Progenitor cell of endocrine pancreas (in vitro differentiated cells): ENCODE measurements at places on chromosomes 2 and 18. TPM values are rescaled to one million over a fixed set of nuclear protein-coding genes. Genes with fewer than 3 reads are reported as not detected.
A peak's percentile ranks its signal among the peaks of the same experiment; 100 is the strongest.

- DNase-seq, result no peak
Observed at GRCh38 chr2:192246297-192246696, 51.6 kb upstream of the TMEFF2 start.

KCNS3 gene
- 7.4 and 8.2 TPM in 2 replicates for total RNA-seq

DNA sequence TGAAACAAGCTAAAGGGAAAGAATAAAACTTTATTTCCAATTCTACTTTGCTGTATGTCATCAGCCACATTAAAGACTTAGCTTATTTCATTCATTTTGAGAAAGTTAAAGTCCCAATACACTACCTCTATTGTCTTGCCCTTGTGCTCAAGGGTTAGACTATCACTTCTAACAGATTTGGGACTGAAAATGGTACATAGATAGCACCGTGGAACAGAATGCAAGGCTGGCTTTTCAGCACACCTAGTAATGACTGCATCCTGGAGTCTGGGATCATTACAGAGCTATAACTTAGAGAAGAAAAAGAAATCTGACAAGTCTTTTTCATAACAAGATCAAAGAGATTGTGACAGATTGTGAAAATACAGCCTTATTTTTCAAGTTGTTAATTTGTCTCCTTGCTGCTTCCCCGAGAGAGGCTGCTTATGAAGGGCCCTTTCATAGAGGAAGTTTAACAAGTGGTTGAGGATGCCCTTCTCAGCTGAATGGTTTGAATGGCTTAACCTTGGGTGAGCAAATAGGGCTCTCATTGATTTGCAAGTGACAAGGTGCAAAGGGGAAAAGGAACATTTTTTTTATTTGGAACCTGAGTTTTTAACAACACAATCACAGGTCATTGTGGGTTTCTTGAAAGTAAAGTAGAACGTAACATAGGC is 371.8 kb downstream of the EPHA4 start:
- no peak for DNase-seq

GRCh38 chr2:170250584-170250983 is 72.6 kb downstream of the MYO3B start:
- no peak for DNase-seq

FKBP1B gene
- 30.5 and 33.7 TPM in 2 replicates for total RNA-seq

RTP5 gene
- total RNA-seq, result not detected in 2 replicates

WDFY1 gene
- 52.3 and 54.6 TPM in 2 replicates for total RNA-seq

DNA sequence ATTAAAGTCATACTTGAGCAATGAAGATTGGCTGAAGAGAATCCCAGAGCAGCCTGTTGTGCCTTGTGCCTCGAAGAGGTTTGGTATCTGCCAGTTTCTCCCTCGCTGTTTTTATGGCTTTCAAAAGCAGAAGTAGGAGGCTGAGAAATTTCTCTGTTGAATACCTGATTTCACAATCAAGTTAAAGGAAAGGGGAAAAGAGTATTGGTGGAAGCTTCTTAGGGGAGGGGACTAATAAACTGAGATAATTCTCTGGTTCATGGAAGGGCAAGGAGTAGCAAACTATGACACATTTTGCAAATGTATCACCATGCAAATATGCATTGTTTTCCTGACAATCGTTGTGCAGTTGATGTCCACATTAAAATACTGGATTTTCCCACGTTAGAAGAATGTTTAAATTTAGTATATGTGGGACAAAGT is at the start of gene IL1B:
IL1B (minus strand) TSS at position 85 of the 423 bp plus-strand sequence. CDS start 550 bp downstream, outside the sequence.
- DNase-seq, result no peak

CIB4 gene
- not detected in 2 replicates for total RNA-seq

PLB1 gene
- total RNA-seq, result 0.65 and 0.78 TPM in 2 replicates

DNA sequence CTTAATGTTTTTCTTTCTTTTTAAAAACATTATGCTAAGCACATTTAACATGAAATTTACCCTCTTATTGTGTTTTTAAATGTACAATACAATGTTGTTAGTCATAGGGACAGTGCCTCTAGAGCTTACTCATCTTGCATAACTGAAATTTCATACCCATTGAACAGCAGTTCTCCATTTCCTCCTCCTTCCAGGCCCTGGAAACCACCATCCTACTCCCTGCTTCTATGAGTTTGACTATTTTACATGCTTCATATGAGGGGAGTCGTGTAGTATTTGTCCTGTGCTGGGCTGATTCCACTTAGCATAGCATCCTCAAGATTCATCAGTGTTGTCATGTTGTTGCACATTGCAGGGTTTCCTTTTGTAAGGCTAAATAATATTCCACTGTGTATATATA is 92.6 kb downstream of the SPATS2L start:
- DNase-seq, result no peak

DNA sequence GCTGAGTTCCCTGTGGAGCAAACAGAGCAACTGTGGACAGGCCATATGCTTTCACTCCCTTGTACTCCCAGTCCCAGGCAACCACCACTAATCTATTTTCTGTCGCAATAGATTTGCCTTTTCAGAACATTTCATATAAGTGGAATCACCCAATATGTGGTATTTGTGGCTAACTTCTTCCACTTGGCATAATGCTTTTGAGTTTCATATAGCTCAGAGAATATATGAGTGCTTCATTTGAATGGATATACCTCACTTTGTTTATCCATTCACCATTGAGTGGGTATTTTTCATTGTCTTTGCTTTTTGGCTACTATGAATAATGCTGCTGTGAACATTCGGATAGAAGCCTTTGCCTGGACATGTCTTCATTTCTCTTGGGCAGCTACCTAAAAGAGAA is 151.9 kb downstream of the CERS6 start:
- no peak for DNase-seq

- DNase-seq, result no peak
Observed at GRCh38 chr18:11336241-11336640, 186.9 kb upstream of the PIEZO2 start.

GRCh38 chr2:64978514-64979268 is 10.5 kb upstream of the SLC1A4 start:
- DNase-seq, result no peak

GRCh38 chr18:63109022-63109421 is 210.5 kb downstream of the BCL2 start:
- DNase-seq, result no peak

CHMP3 gene
- total RNA-seq, result 91.2 and 94.1 TPM in 2 replicates

DNA sequence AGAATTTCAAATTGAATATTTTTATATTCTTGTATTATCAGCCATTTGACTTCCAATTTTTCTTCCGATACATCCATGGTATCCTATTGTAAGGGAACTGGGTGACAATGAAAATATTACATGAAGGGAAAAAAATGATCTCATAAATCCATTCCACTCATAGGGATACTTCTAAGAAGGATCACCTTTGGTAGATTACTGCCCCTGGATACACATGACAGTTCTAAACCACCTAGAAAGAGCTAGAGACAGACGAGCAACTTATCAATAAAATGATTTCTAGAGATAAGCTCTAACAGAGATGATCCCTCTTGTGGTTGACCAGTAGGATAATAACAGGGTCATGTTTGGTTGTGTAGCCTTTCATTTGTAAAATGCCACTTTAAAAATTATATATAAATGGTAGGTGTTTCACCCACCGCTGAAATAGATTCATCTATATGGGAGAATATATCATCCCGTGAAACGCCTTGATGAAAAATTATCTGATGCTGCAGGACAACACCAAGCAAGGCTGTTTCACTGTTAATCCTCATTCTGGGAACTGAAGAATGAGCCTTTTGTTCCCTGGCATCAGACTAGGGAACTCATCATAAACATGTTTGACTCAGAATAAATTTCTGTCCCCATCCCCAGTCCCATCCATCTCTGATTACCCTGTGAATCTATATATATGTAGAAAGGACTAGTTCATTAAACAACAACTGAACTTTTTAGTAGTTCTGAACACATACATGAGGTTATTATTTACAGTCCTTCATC is 180.0 kb downstream of the TCF4 start:
- no peak for DNase-seq

GRCh38 chr2:82641598-82642180 is 1817.4 kb downstream of the SUCLG1 start:
- no peak for DNase-seq

RFTN2 gene
- total RNA-seq, result 5.4 and 5.7 TPM in 2 replicates

GORASP2 gene
- total RNA-seq, result 64.3 and 66.9 TPM in 2 replicates

DNA sequence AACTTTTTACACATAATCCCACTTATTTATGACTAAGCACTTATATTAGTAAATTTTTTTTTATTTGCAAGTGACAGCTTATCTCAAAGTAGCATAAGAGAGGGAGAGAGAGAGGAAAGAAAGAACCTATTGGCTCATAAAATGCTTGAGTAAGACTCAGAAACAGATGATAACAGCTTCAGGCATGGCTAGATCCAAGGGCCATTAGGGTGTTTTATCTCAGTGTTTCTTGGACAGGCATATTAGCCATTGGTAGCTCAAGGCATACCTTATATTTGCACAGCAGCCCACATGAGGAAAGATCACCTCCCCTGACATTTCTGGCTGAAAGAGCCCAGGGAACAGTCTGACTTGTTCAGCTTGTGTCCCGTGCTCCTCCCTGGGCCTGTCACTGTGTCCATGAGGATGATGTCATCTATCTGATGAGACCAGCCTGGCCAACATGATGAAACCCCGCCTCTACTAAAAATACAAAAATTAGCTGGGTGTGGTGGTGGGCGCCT is 64.4 kb downstream of the IL1R2 start:
- no peak for DNase-seq

- no peak for DNase-seq
Observed at GRCh38 chr2:222711315-222711940, 40.0 kb downstream of the MOGAT1 start.

DNA sequence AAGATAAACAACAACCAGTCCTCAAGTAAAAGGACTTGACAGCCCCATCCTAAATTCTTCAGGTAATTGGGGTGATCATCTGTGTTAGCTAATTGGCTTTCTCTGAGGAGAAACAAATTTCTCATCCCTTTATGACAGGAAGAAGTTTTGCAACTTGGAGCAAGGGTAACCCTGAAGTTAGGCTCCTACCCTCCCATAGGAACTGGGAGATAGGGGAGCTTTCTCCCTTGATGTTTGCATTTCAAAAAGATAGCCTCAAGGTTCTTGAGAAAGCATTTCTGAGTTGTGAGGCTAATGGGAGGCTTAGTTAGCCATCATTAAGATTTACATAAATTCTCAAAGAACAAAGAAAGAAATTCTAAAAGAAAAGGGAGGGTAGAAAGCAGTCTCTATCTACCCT is 95.4 kb downstream of the MAP2 start:
- no peak for DNase-seq

SRBD1 gene
- total RNA-seq, result 13.8 and 17.0 TPM in 2 replicates

HMSD gene
- total RNA-seq, result 5.5 and 7.2 TPM in 2 replicates

DIPK1C gene
- total RNA-seq, result not detected in 2 replicates

DNA sequence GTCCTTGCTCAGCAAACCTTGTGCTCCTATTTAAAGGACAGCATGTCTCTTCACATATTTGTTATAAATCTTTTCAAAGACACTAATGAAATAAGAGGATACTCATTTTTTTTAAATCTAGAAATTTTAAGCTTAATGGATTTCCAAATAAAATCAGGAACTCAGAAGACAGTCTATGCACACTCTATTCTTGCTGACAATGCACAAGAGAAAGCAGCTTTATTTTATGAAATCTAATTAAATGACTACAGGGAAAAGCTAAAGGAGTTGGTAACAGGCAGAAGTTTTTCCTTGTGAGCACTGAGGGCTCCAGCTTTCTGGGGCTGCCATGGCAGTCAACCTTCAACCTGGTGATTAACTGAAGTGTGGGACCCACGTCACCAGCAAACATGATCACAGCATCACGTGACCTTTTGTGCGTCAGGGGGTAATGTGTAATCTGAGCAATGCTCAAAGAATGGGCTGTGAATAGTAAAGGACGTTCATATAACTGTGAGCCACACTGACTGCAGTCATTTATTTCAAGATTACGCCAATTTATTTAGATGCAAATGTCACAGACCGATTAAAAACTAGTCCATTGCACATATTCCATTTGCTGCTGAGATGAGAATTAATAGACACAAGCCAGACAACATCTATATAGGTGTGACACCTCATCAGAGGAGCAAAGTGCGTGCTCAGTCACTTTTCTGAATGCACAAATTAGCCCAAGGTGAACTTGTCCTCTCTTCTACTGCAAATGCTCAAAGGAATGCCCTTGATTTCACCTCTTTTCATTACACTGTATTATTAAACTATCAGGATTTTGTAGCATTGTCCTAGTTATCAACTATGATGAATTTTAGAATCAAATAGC is 11.6 kb upstream of the DNER start:
- no peak for DNase-seq

DNA sequence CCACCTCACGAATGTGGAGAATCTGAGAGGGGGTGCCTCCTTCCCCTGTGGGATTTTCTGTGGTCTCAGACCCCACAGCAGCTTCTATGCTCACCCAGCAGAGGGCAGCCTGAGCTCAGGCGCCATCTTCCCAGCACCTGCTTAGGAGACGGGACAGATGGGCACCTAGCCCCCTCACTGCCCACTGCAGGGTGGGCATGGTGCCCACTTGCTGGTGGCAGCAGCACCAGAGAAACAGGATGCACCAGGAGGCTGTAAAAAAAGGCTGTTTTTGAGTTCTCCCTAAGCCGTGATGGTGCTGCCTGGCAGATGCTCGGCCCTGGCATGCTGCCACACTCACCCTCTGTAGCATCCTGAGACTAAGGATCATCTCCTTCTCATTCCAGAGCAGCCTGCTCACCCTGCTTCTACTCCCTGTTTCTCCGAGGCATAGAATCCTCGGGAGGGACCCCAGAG is 19.1 kb upstream of the SLC20A1 start:
- DNase-seq, result peak; percentile 18

- no peak for DNase-seq
Observed at GRCh38 chr2:121682396-121683298, 33.4 kb upstream of the CLASP1 start.

GRCh38 chr18:78273876-78274275 is 705.7 kb upstream of the SALL3 start:
- no peak for DNase-seq

GRCh38 chr2:73237168-73237567 is 3.1 kb downstream of the CCT7 start:
- DNase-seq, result no peak

GRCh38 chr2:138012082-138012481 is 47.8 kb downstream of the HNMT start:
- DNase-seq, result no peak

SOWAHC gene
- total RNA-seq, result 12.1 and 12.6 TPM in 2 replicates

AOX1 gene
- total RNA-seq, result 4.1 and 5.5 TPM in 2 replicates

GRCh38 chr2:65532937-65533336 is 100.5 kb upstream of the SPRED2 start:
- DNase-seq, result no peak

DNA sequence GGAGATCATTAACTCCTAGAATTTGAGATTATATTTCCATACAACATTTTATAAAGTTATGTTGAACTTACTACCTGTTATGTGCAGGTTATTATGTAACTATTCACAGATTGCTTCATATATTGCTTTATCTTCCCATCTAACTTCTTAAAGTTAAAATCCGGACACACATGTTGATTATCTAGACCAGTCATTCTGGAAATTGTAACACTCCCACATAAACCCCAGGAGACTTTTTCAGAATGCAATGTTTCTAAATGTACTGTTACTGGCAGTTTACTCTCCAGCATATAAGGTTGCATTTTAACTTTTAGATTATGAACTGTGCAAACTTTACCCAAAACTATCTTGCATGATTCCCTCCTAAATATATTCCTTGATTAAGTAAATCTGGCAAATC is 70.5 kb upstream of the FAM117B start:
- no peak for DNase-seq
